ENCODE measurements at places on chromosomes 6 and 20. TPM values are rescaled to one million over a fixed set of nuclear protein-coding genes. Genes with fewer than 3 reads are reported as not detected.

- DNase-seq, result no peak
Observed at GRCh38 chr20:62275219-62275618, 27.6 kb upstream of the ADRM1 start.

DNA sequence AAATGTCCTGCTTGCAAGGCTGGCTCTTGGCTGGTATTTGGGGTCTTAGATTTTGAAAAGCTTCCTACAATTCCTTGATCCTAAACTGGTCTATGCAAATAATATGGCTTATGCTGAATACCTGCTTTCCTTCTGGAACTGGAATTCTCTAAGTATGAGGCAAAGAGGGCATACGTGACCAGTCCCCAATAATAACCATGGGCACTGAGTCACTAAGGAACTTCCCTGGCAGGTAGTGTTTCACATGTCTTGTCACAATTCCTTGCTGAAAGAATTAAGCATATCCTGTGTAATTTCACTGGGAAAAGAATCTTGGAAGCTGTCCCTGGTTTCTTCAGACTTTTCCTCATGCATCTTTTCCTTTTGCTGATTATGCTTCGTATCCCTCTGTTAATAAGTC, 106.5 kb downstream of the MMS22L start:
- no peak for DNase-seq

- DNase-seq, result no peak
Observed at GRCh38 chr6:142297996-142298753, 3.6 kb upstream of the ADGRG6 start.

DNA sequence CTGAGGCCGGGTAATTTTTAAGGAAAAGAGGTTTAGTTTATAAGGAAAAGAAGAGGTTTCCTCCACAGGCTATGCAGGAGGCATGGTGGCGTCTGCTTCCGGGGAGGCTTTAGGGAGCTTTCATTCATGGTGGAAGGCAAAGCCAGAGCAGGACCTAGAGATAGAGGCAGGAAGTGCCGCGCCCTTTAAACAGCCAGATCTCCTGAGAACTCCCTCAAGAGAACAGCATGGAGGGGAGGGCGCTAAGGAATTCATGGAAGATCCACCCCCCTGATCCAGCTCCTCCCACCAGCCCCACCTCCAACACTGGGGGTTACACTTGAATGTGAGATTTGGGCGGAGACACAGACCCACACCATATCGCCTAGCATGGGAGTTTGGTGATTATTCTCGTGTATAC, 13.9 kb upstream of the DACT2 start:
- DNase-seq, result no peak

Gene VNN1
- polyA plus RNA-seq, result 0.34 TPM

Gene CTSA
- 69.0 TPM for polyA plus RNA-seq
